Glutamatergic neuron (in vitro differentiated cells): ENCODE measurements at places on chromosomes 13 and 19.

- DNase-seq = no peak
Observed at GRCh38 chr19:53849237-53849676, 18.4 kb upstream of the MYADM start.

GRCh38 chr19:3499738-3500428, 591 bp downstream of the DOHH start:
- DNase-seq = no peak

DNA sequence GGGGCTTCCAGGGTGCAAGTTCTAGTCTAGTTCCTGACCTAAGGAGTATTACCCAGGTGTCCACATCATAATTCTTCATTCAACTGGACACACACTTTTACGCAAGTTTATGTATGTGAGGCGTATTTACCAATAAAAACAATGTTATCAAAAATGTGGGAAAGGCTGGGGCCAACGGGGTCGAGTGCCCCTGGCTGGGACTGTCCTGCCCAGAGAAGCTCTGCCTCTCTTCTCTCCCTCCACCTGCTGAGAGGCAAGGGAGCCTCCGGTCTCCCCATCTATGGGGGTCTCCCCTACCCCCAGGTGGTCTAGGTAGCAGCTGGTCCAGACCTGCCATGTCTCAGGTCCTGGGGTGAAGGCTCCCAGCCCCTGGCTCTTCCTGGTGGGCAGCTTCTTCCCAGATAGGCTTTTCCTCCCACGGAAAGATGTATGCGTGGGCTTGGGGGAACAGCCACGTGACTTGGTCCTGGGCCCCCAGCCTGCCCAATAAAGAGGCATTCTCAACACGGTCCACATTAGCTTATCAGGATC, 132.4 kb downstream of the USP12 start:
- DNase-seq = no peak

DNA sequence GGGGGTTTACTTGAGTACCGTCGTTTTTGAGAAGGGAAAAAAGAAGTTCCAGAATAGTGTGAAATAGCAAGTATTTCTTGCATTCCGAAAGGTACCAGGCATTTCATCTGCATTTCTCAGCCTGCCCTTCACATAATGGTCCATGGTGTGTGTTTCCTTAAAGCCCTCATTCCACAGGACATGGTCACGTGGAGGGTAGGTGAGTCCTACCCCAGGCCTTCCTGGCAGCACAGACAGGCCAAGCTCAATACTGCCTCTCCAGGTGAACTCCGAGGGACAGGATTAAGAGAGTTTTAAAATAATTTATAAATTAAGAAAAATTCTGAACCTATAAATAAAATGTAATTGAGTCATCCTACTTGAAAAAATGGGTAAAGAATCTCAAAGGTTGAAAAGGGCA, 64.7 kb downstream of the TNFRSF19 start:
- no peak for DNase-seq

- no peak for DNase-seq
Observed at GRCh38 chr19:8403820-8404109, 9.3 kb upstream of the MARCHF2 start.
